ENCODE measurements at places on chromosomes 7 and 10.

GRCh38 chr7:420142-421093 lies 99.2 kb downstream of the PDGFA start:
- no peak for DNase-seq

DNA sequence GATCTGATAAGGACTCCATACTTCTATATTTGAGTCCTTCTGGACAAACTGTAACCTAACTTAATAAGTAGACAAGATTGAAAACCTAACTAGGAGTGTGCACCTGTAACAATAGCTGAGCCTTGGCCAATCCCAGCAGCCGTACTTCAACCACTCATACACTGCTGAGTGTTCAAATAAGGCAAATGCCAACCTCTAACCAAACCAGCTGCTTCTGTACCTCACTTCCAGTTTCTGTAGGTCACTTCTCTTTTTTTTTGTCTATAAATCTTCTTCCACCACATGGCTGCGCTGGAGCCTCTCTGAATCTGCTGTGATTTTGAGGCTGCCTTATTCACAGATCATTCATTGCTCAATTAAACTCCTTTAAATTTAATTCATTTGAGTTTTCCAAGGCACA lies 753.2 kb downstream of the DNAJB9 start:
- DNase-seq, result no peak

DNA sequence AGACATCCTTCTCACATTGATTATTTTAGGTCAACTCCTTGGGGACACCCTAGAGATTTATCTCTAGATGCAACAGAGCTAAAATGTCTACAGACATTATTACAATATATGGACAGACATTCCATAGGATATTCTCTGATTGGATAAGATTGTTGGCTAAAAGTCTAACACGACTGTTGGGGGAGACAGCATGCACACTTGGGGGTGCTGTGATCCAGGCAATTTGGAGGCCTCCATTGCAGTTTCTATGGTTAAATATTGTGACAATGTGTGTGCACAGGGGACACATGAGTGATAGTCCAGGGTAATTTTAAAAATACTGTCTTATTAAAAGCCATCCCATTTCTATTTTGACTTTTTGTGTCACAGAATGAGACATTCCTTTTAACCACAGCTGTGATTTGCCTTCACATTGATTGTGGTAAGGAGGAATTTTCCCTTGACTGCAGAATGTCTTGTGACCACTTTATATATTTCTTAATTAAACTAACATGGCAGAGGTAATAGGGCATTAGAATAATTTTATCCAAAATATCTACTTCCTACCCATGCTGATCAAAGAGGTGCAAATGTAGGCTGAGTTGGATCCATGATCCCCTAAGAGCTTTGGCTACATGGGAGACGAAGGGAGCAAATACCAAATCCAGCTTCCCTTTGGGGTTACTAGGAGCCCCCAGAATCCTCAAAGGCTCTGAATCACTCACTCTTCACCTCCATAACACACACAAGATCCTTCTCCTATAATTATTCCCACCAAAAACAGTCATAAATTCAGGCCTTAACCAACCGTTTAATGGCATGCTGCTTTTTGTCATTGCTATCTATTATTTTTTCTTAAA lies 7.3 kb downstream of the TFPI2 start:
- DNase-seq, result no peak

DNA sequence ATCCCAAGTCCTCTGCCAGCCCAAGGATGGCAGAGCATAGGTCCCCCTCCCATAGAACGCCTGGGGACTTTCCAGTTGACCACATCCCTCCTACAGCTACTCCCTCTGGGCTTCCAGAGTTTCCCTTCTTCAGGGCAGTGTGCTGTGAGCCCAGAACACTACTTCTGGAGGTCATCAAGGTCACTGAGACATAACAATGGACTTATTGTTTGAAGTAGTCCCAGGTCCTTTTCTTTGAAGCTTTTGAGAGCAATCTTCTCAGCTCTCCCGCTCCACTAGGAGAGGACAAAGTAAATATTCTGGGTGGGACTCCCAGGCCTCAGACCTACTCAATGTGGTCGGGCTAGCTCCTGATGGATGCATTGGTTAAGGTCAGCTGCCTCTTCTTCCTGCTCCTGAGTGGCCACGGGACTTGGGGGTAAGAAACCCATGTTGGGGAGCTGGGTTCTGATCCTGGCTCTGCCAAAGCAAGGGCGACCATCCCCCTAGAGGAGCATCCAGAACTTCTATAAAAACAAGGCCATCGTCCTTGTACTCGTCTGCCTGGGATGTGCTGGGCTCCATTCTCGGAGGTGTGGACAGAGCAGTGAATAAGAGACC lies 83.5 kb upstream of the DDC start:
- DNase-seq, result no peak

GRCh38 chr10:98086837-98087708 lies 47.4 kb upstream of the R3HCC1L start:
- no peak for DNase-seq

DNA sequence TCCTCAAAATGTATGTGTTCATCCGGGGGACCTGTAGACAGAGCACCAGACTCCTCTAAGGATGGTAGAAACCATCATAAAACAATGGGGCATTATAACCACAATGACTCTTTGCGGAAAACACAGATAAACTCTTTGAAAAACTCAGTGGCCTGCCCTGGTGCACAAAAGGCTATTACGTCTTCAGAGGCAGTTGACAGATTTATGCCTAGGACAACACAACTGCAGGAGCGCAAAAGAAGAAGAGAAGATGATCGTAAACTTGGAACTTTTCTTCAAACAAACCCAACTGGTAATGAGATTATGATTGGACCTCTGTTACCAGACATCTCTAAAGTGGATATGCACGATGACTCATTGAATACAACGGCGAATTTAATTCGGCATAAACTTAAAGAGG lies 6.0 kb downstream of the RBM48 start:
- DNase-seq, result no peak

DNA sequence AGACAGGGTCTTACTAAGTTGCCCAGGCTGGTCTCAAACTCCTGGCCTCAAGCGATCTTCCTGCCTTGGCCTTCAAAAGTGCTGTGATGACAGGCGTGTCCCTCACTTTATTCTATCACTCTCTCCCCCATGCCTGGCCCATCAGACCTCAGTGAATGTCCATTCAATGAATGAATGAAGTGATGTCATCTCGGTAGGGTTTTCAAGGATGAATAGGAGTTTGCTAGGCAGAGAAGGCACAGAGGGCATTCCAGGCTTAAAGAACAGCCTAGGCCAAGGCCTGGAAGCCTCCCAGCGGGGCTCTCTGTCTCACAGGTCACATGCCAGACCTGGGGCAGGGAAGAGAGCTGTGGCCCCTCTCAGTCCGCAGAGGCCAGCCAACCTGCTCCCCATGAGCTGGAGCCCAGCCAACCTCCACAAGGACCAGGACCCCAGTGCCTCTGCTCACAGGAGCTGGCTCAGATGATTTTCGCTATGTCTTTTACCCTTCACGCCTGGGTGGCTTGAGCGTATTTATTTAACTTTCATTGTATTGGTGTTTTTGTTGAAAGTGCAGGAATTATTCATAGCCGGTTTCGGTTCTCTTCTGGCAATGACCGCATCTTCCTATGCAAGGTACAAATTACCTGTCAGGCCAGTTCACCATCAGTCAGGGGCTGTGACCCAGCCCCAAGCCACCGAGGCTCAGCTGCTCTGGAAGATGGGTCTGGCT lies 11.8 kb upstream of the TNRC18 start:
- no peak for DNase-seq

- DNase-seq, result no peak
Observed at GRCh38 chr7:130418306-130418705, 22.5 kb downstream of the CEP41 start.

DNA sequence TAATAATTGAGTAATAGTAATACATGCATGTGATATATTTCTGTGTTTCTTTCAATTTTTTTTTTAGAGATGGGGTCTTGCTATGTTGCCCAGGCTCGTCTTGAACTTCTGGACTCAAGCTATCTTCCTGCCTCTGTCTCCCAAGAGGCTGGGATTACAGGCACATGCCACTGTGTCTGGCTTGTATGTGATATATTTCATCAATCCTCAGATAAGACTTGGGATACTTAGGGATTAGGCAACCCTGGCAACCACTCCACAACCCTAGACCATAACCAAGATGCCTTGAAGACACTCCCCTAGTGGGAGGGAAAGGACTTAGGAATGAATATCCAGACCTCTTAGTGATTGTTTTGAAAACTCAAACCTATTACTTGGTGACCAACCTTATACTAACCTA lies 154.8 kb downstream of the CCDC3 start:
- no peak for DNase-seq

DNA sequence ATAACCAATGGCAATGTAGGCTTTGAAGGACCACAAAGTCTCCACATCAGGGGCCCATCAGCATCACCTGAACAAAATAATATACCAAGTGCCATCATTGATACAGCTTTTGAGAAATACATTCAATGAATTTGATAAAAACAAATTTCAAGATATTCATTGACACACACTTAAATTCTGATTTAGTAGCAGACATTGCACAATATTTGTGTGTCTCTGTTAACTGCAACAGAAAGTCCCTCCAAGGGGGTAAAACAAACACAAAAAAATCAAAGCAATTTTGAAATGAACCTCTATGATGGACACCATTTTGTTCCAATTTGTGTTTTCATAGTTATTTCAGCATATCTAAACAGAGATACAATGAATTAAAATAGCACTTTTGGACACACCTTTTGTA lies 86.8 kb upstream of the RSU1 start:
- DNase-seq, result no peak

DNA sequence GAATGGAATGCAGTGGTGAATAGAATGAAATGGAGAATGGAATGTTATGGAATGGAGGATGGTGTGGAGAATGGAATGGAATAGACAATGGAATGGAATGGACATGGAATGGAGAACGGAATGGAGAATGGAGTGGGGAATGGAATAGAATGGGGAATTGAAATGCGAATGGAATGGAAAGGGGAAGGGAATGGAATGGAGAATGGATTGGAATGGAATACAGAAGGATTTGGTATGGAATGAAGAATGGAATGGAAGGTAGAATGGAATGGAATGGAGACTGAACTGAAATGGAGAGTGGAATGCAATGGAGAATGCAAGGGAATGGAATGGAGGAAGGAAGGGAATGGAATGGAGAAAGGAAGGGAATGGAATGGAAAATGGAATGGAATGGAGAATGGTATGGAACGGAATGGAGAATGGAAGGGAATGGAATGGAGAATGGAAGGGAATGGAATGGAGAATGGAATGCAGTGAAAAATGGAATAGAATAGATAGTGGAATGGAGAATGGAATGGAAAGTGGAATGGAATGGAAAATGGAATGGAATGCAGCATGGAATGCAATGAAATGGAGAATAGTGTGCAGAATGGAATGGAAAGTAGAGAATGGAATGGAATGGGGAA lies 94.8 kb downstream of the NSUN6 start:
- no peak for DNase-seq

- no peak for DNase-seq
Observed at GRCh38 chr10:28541717-28542365, 8.9 kb downstream of the WAC start.

GRCh38 chr7:47932016-47932415 lies 16.2 kb downstream of the PKD1L1 start:
- DNase-seq, result no peak

GRCh38 chr10:78121801-78122200 lies 88.1 kb downstream of the RPS24 start:
- DNase-seq, result no peak

DNA sequence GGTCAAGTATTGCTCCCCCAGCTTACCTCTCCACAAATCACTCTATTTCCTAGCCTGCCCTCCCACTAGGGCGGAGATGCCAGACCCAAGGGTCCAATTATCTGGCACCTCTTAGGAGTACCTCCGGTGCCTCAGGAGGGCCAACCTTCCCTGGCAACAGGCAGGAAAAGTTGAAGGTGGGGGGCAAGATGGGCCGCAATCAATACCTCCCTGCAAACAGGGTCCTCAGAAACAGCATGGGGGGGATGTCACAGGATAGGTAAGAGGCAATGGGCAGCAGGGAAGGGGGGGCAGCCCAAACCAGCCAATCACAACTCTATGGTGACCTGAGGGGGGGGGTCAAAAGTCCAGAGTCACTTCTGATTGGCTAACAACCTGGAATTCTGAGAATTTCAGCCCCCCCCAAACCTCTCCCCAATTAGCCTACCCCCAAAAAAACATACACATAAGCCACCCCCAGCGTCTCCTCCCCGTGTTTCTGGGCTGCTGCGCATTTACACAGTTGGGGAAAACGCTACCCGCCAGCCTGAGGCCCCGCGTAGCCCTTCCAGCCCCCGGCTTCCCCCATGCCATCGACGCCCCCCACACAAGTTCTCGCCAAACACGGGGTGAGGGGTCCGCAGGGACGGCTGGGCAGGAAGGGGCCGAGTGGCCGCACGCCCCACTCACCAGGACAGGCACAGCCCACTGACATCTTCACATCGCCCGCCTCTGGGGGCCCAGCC lies 589 bp downstream of the LDB1 start:
- no peak for DNase-seq

DNA sequence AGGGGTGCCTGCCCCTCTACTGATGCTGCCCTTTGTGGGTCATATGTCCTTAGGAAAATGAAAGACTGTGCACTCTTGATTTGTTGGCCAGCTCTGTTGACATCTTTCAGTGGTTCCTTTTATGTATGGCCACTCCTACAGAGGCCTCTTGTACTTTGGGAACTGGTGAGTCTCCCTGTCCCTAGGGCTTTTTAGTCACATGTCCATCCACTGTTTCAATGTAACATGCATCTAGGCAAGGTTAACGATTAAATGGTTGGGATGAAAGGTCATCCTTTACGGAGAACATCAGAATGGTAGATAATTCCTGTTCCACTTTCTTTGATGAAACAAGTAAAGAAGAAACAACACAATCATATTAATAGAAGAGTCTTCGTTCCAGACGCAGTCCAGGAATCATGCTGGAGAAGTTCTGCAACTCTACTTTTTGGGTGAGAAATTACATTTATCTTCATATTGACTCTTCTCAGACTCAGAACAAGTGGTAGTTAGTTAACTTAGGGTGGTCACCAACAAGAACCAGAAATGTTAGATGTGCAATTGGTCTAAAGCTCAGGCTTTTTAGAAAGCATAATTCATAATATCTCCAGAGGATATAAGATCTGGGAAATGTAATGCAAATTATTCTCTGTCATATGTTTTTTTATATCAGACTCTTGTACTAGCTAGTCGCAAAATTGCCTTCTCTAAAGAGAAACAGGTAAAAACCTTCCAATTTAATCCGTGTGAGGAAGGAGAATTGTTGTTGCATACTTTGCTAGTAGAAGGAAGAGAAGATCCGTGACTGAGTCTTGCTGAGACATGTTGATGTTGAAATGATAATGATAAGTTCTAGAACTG lies at the start of gene ABCC2:
ABCC2 (plus strand) TSS at position 194 of the 840 bp plus-strand sequence; CDS start at position 399, 205 bp downstream.
- no peak for DNase-seq

- DNase-seq, result no peak
Observed at GRCh38 chr10:103808780-103809179, 46.6 kb downstream of the SH3PXD2A start.

DNA sequence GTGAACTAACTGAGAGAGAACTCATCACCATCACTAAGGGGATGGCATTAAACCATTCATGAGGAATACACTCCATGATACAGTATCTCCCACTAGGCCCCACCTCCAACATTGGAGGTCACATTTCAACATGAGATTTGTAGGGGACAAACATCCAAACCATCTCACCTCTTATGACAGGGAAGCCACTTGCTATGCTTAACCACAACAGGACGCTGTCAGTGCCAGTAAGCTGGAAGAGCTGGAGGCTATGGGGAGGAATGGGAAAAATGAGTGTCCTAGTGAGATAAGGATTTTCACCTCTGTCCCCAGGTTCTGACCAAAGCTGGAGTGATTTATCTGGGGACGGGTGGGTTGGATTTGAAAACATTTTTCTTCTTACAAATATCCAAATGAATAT lies 17.6 kb downstream of the PLCE1 start:
- no peak for DNase-seq

Measured in NCI-H187 treated with DMSO at 0.1 percent for 48 hours (cell line).